NCI-H1048 (cell line): ENCODE measurements at places on chromosomes 7 and 10.

DNA sequence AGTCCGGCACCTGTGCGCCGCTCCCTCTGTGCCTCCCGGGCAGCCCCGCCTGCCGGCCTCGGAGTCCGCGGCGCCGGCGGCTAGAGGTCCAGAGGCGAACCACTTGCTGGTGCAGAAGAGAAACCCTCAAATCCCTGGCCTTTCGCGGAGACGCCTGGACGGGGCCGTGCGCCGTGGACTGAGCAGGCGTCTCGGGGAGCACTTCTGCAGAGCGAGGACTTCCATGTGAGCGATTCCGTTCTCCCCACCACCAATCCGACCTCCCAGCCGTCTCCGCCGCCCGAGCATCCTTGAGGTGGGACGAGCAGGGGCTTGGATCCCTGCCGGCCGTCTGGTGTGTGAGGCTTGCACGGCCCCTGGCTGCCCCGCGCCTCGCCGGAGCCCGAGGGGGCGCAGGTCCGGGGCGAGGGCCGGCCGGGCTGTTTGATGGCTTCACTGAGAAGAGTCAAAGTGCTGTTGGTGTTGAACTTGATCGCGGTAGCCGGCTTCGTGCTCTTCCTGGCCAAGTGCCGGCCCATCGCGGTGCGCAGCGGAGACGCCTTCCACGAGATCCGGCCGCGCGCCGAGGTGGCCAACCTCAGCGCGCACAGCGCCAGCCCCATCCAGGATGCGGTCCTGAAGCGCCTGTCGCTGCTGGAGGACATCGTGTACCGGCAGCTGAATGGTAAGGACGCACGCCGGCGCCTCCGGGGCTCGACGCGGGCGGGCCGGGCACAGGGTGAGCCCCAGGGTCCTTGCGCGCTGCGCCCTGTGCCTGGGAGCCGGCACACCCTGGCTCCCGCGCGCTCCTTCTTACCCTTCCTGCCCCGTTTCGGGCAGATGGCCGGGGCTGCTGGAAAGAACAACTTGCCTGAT lies 660 bp downstream of the GALNT17 start:
- DNase-seq: no peak

DNA sequence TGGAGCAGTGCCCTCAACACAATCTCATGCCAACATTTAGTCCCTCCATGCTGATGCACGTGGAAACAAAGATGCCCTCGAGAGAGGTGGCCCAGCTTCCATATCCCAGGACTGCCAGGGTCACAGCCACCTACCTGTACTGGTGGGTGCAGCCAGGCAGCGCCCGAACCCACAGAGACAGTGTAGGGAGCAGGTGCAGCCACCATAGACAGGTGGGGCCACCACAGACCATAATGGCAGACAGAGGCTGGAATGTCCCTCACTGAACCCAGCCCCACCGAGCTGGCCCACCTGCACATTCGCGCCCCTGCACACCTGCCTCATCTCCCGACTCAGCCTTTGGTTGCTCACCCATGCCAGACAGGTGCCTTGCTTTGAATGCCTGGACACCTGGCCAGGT lies 18.3 kb upstream of the CPXM2 start:
- no peak for DNase-seq

DNA sequence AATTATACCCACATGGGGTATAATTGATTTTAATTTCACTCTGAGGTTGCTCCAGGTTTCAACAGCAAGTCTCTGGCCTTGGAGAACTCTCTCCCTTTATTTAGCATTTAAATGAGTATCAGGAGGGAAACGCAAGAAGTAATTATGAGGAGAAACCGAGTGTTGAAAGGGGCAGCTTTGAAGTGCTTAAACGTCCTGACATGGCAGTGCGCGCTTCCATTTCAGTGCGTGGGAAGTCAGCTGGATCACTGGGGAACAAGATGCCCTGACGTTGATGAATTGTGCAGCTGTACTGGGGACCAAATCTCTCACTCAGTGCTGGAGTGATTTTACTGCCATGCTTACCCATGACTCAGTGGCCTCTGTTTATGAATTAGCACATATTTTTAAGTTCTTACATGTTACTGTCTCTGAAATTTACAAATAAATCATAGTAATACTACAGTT lies 106.0 kb upstream of the PRR15 start:
- DNase-seq: no peak

GRCh38 chr7:27062946-27063345 lies 32.9 kb downstream of the HOXA1 start:
- DNase-seq: no peak

- no peak for DNase-seq
These were observed 15.8 kb downstream of the MET start for GRCh38 chr7:116687801-116688201.

GRCh38 chr10:120396228-120396627 lies 60.8 kb upstream of the PLPP4 start:
- DNase-seq: no peak

DNA sequence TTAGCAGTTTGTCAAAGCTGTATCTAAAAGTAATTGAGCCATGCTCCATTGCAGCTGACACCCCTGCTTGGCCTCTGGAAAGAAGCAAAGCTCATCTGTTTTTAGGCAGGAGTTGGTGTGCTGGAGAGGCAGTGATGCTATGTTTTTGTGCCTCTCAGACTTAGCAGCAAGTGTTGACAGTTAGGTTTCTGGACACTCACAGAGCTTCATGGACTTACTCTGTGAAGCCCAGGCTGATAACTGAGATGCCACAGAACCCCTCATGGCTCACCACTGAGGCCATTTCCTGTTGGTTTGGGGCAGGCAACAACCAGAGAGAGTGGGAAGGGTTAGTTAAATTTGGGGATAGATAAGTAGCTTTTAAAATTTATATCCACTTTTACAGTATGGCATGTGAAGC lies 59.8 kb downstream of the BTAF1 start:
- no peak for DNase-seq

GRCh38 chr7:39969431-39969830 lies 19.4 kb downstream of the CDK13 start:
- DNase-seq: no peak

DNA sequence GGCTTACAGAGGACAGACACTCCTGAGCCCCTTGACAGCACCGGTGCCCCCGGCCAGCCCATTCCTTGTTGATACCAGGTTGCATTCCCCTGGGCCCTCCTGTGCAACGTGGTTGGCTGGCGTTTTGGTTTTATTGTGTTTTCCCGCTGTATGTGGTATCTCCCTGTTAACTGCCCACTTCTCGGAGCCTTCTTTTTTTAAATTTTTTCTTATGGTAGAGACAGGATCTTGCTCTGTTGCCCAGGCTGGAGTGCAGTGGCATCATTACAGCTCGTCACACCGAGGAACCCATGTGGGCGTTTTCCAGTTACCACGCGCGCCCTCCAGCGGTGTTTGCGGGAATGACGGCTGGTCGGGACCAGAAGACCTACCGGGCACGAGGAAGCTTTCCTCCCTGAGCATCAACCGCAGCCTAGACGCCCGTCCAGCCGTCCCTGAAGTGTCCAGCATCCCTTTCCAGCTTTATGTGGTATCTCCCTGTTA lies 16.9 kb upstream of the ZFAND2A start:
- DNase-seq: peak; percentile 21

- no peak for DNase-seq
These were observed 36.3 kb downstream of the ARHGAP22 start for GRCh38 chr10:48568546-48568945.

- DNase-seq: no peak
These were observed 179.1 kb downstream of the KLF6 start for GRCh38 chr10:3605882-3606281.

GRCh38 chr10:90959826-90960225 lies 38.9 kb upstream of the ANKRD1 start:
- no peak for DNase-seq

DNA sequence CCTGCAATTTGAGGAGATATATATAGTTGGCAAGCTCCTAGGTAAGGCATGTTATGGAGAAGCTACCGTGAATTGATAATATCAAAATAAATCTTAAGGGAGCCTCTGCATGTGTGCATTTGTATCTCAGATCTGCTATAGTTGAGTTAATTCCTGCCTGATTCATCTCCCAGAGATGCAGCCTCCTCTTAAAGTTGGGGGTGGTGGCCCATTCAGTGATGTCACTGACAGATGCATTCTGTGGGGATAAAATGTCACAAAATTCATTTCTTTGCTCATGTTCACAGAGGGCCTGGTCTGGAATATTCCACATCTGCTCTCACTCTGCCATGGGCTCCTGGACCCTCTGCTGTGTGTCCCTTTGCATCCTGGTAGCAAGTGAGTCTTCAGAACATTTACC lies 185.8 kb upstream of the PRSS1 start:
- DNase-seq: no peak

- no peak for DNase-seq
These were observed 69.8 kb downstream of the CTTNBP2 start for GRCh38 chr7:117803476-117803875.

GRCh38 chr7:50359258-50359994 lies 54.9 kb downstream of the IKZF1 start:
- DNase-seq: no peak

- DNase-seq: no peak
These were observed 21.4 kb upstream of the PAX2 start for GRCh38 chr10:100723770-100724530.

DNA sequence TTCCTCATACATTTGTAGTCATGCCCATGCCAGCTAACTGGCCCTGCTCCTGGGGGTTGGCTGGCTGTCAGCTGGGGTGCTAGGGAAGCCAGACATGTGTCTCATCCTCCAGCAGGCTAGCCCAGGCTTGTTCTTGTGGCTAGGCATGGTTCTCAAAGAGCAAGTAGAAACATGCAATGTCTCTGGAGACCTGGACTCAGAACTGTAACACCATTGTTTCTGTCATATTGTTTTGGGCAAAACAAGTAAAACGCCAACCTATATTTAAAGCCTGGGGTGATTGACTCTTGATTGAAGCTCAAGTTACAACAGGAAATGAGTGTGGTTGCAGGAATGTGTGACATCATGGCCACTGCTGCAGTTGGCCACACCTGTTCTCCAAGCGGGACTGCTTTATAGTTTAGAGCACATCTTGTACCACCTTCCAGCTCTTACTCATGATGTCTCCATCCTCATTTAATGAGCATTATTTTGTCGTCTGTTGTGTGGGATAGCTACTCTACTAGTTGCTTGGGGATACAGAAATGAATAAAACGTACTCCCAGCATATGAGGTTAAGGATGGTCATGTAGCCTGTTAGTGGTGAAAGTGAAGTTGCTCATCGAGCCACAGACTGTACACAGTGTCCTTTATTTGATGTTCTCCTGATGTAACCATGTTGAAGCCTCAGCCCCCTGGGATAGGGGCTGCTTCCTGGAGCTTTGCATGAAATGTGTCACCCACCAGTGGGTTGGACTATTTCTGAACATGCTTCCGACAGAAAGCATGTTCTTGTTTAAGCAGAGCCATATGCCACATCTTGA lies 168.4 kb downstream of the SORCS3 start:
- peak; percentile 75 for DNase-seq

DNA sequence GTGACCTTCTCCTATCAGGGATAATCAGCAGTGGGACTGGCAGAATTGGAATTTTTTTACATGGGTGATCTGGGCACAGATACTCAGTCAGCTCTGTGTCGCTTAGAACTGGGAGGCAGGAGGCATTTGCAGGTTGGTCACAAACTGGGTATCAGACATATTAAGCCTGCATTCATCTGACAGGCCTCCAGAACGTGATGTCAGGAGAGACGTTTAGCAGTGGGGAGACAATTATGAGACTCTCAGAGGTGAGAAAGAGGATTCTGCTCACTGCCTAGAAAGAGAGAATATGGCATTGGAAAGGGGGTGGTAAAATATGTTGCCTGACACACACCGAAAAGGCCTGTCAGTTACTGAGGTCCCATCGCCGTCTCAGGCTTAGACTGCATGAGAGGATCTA lies 717.6 kb upstream of the GALNT17 start:
- DNase-seq: no peak

DNA sequence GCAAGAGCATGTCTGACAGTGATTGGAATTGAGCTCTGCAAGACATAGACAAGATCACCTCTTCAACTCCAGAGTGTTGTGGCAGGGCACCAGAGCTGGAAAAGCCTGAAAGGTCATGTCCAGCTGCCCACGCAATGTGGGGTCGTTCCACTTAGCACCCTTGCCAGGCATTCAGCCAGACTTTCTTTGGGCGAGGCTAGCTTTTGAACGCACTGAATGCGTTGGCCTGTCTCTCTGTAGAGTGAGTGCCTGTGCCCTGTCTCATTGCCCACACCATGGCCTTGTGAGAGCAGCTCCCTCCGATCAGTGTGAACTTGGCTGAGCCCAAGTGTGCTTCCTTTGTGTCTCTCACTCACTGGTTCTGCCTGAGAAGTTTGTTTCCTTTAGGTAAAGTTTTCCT lies 23.3 kb downstream of the UBTD1 start:
- no peak for DNase-seq

GRCh38 chr7:108079648-108080591 lies 50.2 kb downstream of the LAMB4 start:
- DNase-seq: no peak

DNA sequence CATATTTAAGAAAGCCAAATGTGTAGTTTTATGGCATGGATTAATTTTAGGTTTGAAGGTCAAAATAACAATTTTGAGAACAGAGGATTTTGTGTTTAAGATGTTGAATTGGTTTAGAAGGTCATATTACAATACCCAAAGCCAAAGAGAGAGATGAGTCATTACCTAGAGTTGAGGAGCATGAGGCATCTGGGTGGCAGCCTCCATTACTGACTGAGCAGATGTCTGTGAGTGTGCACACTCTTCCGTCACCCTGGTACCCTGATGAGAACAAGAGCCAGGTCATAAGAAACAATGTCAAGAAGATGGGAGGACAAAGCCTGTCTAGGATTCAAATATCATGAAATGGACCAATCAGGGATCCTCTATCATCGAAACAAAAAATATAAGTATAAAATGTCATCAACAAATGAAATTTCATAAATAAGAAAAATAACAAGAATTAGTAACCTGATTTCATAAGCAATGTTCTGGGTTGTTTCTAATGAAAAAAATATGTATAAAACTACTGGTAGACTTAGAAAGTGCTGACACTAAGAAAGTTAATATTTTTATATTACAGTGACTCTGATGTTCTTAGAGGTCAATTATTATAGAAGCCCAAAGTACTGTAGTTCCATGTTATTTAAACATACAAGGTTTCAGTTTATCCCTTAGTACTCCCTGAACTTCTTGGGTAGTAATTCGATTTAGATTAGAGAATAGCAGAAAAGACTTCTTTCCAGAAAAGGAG lies 20.0 kb downstream of the CUBN start:
- DNase-seq: no peak

DNA sequence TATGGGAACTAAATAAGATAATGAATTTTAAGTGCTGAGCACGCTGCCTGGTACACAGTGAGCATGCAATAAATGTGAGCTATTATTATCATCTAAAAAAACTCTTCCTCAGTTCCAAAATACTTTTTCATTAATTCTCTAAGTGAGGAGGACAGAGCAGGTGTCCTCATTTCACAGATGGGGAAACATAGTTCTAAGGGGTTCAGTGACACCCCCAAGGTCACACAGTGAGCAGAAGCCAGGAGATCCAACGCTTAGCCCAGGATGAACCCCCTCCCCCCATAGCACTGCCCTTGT lies 6.8 kb upstream of the RRP12 start:
- DNase-seq: no peak
